Liver (tissue), 10 donors: ENCODE measurements at places on chromosomes 3 and 15.

DNA sequence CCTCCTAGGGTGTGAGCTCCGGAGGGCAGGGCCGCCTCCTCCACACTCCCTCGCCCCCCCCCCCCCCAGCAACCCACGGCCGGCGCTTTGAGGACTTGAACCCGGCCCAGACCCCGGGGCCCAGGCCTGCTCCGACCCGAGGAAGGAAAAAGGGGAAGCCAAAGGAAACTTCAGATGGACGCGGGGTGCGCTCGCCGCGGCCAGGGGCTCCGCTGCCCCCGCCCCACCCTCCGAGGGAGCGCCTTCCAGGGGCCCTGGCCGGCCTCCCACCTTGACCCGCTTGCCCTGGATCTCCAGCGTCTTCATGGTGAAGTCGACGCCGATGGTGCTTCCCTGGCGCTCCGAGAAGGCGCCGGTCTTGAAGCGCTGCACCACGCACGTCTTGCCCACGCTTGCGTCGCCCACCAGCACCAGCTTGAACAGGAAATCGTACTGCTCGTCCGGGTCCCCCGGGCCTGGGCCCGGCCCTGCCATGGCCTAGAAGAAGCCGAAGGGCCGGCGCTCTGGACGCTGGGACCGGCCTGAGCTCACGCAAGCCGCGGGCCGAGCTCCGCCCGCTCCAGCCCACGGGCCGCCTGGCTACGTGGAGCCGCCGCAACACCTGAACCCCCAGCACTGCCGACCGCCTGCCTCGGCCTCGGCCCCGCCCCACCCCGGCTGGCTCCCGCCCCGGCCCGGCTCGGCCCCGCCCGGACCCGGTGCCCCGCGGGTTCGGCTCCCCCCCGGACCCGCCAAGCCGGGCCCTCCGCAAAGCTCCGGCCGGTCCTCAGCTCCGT, 400 bp downstream of the RAB43 start:
- DNase-seq, result no peak

DNA sequence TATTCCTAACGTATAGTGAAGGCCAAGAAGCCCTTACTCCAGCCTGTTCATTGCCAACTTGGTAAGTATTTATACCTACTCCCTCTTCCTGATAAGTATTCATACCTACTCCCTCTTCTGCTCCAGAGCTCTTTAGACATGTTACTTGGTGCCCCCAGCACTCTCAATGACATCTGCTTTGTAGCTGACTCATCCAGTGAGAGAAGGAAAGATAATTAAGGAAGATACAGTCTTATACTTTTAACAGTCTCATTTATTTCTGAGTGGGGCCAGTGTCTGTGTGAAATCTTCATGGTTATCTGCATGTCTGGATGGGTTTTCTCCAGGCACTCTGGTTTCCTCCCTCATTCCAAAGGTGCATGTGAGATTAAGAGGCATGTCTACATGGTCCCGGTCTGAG, 698.7 kb downstream of the FHIT start:
- no peak for DNase-seq

- no peak for DNase-seq
Measured at GRCh38 chr3:40574050-40574449, 49.3 kb downstream of the ZNF621 start.

DNA sequence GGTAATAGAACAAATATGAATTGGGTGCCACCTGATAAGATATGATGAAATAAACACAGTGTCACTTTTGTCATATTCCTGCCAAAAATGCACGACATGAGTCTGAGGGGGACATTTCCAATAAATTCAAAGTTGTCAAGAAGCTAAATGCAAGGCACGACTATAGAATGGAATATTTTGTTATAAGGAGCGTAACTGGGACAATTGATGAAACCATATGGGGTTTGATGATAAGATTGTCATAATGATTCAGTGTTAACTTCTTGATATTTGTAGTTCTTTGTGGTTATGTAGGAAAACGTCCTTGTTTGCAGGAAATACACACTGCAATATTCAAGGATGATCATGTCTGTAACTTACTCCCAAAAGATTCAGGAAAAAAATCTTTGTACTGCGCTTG, 163.3 kb downstream of the MEX3B start:
- no peak for DNase-seq

- DNase-seq, result no peak
Measured at GRCh38 chr3:120067083-120067482, 27.2 kb downstream of the GSK3B start.

GRCh38 chr3:3675801-3676200, 123.4 kb upstream of the LRRN1 start:
- no peak for DNase-seq

- DNase-seq, result no peak
Measured at GRCh38 chr3:138824114-138824506, 10.6 kb downstream of the PIK3CB start.

- no peak for DNase-seq
Measured at GRCh38 chr3:142931222-142931621, 32.3 kb downstream of the PAQR9 start.

DNA sequence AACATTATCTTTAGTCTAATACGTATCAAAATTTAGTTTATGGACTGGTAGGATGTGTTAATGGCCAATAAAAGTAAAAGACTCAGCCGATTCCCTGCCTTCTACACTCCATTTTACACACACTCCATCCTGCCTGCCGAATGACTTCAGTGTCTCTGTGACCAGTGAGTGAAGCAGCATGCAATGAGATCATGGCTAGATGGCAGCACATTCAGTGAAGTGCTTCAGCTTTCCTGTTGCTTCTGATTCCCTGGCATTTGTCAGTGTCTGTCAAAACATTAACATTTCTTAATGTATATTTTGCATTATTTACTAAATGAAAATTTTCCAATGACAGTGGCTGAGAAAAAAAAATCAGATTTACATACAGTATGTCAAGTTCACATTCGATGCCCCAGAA, 412.0 kb downstream of the FHIT start:
- no peak for DNase-seq

- no peak for DNase-seq
Measured at GRCh38 chr3:160134964-160135363, 90.3 kb upstream of the C3orf80 start.

- DNase-seq, result no peak
Measured at GRCh38 chr3:46942481-46943236, 33.9 kb downstream of the CCDC12 start.
